GM13976 (cell line): ENCODE measurements at places on chromosomes 6 and 20.

DNA sequence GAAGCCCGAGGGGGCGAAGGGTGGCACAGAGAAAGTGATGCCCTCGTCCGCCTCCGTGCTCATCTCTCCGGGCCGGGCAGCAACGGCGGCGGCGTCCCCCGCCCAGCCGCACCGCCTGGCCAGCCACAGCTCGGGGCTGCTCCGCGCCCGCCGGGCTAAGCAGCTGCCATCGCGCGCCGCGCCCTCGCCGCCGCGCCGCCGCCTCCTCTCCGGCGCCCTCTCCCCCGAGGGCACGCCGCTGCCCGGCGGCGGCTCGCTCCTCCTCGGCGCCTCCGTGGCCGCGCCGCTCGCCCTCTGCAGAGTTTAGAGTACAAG, 225 bp downstream of the MAP3K5 start:
- no peak for DNase-seq

DNA sequence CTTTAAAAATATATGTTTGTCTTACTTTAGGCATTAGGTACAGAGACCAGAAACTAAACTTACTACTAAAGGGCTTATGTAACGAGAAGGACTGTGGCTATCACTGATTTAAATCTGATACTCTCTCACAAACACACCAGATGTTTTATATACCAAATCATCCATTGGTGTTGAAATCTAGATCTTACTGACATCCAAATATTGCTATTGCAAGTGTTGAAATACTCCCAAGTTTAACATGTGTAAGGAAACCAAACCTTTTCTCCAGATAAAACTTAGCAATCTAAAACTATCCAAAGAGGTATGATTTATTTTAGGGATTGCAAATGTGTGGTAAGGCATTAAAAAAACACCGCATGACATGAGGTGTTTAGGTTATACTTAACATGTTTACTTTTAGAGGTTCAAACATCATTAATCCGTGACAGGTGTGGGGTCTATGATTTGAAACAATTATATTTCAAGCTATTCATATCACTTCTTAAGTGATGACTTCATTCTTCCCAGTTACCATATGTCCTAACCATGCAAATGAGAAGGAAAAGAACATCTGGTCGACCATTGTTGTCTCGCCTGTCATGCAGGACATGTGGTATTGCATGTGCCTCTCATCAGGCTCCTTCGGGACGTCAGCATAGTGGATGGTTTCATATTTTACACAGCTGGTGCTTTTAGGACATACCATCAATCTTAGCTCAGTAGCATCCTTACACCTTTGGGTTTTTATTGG, 168.3 kb upstream of the SPACA1 start:
- DNase-seq, result no peak

DNA sequence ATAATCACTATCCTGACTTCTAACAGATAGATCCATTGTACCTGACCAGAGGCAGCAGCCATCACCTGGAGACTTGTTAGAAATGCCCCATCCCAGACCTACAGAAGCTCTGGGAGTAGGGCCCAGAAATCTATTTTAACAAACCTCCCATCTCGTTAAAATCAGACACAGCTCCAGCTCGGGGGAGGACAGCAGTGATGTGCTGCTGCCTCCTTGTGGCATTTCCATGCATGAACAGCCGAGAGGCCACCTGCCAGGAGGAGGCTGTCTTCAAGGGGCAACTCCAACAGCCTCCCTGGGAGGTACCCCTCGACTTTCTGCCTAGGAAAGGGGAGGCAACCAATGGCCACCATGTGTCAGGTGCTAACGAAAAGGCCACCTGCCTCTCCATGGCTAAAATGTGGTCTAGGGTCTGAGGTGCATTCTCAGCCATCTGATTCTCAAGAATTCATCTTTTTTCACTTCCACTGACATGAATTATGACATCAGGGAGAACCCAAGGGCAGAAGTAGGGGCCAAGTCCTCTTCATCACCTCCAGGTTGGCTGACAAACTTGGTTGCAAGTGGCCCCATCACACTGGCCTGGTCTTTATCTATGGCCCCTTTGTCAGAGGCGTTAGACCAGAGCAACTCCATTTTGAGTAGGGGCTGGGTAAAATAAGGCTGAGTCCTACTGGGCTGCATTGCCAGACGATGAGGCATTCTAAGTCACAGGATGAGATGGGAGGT, 12.2 kb upstream of the KCNK15 start:
- DNase-seq, result peak; percentile 77

- DNase-seq, result no peak
Observed at GRCh38 chr6:25875926-25876602, 2.0 kb upstream of the SLC17A3 start.

- DNase-seq, result no peak
Observed at GRCh38 chr20:50312682-50313521, 122.3 kb downstream of the CEBPB start.

- DNase-seq, result no peak
Observed at GRCh38 chr6:157187182-157188083, 135.9 kb downstream of the TMEM242 start.

DNA sequence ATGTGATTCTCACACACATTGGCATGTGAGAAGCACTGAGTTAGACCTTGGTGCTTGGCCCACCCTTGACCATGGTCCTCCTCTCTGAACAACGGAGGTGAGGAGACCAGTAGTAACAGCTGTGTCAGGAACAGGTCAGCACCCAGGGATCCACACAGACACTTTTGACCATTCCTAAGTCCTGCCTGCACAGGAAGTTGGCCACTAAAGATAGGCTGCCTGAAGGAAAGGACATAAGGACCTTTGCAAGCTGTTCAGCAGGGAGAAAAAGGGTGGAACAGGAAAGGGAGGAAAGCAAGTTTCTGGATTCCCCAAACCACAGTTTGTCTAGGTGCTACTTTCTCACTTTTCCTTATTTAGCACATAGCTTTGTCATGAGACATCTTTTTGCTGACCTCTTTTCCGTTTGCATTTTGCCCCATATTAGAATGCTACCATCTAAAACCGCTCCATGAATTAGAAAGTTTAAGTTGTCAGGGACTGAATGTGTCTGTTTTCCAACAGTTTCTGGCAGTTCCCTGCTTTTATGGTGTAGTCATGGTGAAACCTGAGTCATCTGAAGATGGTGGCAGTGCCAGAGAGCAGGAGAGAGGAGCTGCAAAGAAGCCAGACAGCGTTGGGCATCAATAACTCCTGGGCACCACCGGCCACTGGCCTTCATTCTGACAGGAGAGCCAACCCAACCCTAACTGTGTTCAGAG, 1.1 kb upstream of the CD109 start:
- no peak for DNase-seq

DNA sequence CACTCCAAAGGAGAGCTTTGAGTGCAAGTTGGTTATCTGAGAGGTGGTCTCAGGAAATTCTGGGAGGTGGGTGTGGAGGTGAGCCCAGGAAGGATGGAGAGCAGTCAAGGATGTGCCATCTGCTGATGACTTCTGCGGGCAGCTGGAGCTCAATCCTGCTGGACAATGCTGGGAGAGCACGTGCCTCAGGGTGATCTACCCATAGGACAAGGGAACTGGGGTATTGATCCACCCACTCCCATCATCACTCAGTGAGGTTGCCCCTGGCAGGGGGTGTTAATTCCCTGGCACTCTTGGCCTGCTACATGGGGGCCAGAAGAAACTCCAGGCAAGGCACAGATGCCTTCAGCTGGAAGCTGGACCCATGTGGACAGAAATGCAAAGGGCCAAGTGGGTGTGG, 7.1 kb upstream of the ZBP1 start:
- DNase-seq, result no peak

DNA sequence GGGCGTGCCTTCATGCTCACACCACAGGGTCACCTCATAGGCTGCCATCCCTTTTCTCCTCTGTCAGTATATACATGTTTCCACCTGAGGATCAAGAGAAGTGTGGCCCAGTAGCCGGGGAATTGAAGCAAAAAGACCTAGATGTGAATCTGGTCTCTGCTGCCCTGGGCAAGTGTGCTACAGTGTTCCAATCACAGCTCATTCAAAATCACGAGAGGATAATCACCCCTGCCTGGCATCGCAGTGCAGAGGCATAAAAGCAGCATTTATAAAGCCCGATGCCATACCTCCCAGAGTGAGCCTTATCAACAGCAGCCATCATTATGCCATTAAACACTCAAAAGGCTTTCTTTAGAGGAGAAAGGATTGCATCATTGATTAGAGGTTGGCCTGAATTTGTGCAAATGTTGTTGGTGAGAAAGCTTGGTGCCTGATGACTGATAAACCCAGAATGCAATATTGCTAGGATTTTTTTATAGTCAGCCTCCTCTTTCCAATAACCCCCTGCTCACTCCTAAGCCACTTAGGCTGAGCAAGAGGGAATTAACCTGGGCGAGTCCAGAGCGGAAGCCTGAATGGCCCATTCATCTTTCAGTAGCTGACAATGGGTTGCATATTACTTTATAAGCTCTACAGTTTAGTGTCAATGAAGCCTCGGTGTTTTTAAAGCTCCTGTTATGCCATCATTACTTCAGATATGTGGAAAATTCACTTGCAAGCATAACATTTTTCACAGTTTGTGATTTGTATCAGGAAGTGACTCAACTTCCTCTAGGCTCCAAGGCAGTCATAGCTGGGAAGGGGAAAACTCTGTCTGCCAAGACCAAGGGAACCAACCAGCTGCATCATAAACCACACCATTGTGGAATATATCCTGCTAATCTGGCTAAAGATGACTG, 92.5 kb upstream of the NXT1 start:
- DNase-seq, result no peak

- DNase-seq, result no peak
Observed at GRCh38 chr6:163804991-163805390, 390.5 kb downstream of the QKI start.

- no peak for DNase-seq
Observed at GRCh38 chr6:127415096-127415495, 44.1 kb downstream of the KIAA0408 start.

- DNase-seq, result no peak
Observed at GRCh38 chr20:21534453-21534852, 20.6 kb upstream of the NKX2-2 start.

- DNase-seq, result no peak
Observed at GRCh38 chr20:59421089-59421488, 120.7 kb downstream of the EDN3 start.

GRCh38 chr6:166419717-166420116, 37.0 kb upstream of the MPC1 start:
- no peak for DNase-seq

GRCh38 chr6:12410946-12411345, 120.8 kb downstream of the EDN1 start:
- DNase-seq, result no peak

DNA sequence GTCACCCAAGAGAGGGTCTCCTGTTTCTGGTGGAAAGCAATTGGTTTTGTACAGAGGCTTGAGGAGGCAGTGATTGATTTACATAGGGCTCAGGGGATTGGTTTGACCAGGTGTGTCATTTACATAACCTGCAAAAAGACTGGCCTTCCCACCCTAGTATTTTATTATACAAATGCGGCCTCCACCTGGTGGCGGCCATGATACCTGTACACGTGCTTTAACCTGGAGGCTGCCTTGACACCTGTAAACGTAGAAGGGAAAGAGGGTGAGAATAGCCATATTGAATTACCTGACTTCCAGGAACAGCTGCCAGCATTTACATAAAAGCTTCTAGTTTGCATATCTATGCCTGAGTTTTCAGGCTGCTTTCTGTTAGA, 48.7 kb downstream of the HLA-DPB1 start:
- no peak for DNase-seq

- DNase-seq, result no peak
Observed at GRCh38 chr6:20605581-20605980, 71.3 kb downstream of the CDKAL1 start.

DNA sequence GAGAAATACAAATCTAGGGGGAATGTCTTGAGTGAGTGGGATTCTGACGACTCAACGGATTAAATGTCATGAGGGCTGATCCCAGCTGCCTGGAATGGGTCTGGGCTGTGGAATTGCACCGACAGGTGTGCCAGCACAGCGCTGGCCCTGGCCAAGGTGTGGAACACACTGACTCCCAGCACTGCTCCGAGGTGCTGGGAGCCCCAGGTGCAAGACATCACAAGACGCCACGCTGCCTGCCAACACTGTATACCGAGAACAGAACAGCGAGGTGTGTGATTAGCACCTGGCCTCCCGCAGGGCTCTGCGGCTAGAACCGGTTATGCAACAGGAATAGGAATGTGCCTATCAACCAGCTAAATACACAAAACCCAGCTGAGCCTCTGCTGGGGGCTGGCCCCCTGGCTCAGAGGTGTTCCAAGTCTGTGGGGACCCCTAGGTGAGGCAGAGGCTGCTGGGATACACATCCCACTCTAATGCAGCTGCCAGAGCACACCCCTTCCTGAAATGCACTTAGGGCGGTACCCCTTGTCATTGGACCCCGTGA, 24.8 kb upstream of the APMAP start:
- no peak for DNase-seq

DNA sequence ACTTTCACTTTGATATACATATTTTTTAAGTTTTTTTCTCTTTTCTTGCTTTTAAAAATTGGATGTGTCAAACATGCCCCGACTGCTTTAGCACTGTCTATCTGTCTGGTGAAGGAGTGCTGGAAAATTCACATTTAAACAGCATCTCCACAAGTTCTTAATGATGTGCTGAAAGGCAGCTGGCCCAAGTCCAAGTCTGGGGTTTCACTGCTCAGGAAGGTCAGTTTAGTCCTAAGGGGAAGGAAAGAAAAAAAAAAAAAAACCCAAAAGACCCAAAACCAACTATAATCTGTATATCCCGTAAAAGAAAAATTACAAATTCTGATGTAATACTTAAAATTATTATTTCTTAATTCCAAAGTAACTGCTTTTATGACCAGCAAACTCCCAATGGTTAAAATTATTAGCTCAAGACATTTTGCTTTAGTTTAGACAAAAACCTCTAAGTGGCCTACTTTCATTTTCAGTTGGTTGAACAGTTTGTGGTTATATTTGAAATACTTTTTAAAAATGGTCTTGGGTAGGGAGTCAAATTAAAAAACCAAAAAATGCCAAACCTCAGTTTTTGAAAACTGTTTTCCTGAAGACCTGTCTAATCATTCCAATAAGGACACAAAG, 79.5 kb upstream of the PREP start:
- DNase-seq, result no peak

- DNase-seq, result no peak
Observed at GRCh38 chr6:136209496-136209895, 40.6 kb downstream of the MTFR2 start.
